Pancreas (tissue), 10 donors: ENCODE measurements at places on chromosomes 11 and 22. TPM values are rescaled to one million over a fixed set of nuclear protein-coding genes. Genes with fewer than 3 reads are reported as not detected.

The ESAM gene
- total RNA-seq = 6.2 TPM

DNA sequence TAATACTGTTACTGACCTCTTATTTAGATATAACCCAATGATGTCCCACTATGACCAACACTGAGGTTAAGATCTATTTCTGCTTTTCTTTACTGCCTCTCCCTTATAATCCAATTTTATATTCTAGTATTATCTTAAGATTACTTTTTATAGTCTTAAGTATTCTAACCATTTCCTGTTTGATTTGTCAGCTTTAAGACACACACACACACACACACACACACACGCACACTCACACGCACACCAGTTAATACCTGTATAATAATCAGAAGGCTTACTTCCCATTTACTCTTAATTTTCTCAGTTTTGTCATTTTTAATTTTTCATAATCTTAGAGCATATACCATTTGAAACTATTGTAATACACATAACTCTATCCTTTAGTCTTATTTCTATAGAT lies 226.0 kb upstream of the C11orf87 start:
- no peak for DNase-seq

The NRXN2 gene
- 0.69 TPM for total RNA-seq

GRCh38 chr11:2256951-2257700 lies 13.3 kb downstream of the ASCL2 start:
- DNase-seq = peak; percentile 57

GRCh38 chr11:45180848-45181192 lies 34.4 kb downstream of the PRDM11 start:
- peak; percentile 62 for DNase-seq

GRCh38 chr11:16933756-16934603 lies 80.2 kb downstream of the PLEKHA7 start:
- DNase-seq = no peak

The OR5P2 gene
- total RNA-seq = not detected

The NXPE4 gene
- not detected for total RNA-seq

The KIF18A gene
- total RNA-seq = 0.29 TPM

The C11orf65 gene
- 1.0 TPM for total RNA-seq

- no peak for DNase-seq
These were observed 290.6 kb downstream of the JRKL start for GRCh38 chr11:96680211-96681018.

The NUDT8 gene
- total RNA-seq = 7.3 TPM

DNA sequence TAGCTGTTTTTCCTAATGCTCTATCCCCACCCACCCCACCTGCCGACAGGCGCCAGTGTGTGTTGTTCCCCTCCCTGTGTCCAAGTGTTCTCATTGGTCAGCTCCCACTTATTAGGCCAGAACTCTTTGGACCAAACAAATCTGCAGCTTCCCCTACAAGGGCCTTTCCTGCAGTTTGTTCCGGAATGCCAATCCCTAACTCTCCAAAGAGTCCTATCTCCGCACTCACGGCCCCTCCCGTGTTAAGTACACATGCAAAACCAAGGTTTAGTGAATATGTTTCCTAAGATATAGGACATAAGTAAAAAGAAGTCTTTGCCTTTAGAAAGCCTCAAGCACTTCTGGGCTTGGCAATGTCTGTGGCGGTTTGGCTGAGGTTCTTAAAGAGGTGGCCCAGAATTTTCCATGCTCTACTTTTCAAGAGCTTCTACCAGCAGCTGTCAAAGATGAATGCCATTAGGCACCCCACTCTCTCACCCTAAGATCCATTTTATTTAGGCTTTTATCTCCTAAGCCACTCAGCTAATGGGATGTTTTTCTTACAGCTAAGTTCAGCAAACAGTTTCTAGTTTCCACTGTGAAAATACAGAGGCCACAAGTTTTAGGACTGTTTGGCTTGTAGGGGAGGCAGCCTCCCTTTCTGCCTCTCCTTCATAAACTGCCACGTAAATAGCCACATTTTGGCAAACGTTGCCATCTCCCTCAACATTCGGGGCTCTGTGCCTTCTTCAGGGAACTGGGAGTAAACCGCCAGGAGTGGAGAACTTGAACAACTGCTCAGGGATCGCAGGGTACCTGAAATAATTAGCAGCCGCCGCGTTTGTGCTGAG lies 1.6 kb downstream of the CD59 start:
- DNase-seq = no peak

- DNase-seq = no peak
These were observed 6.7 kb upstream of the CAPRIN1 start for GRCh38 chr11:34044664-34045485.

The HTR3B gene
- not detected for total RNA-seq

- DNase-seq = no peak
These were observed 257.4 kb upstream of the DDI1 start for GRCh38 chr11:103779054-103779453.

GRCh38 chr22:45442116-45442515 lies 28.6 kb downstream of the RIBC2 start:
- DNase-seq = no peak

GRCh38 chr11:61892085-61892370 lies 683 bp upstream of the FADS3 start:
- DNase-seq = no peak

The SCGB1A1 gene
- not detected for total RNA-seq

DNA sequence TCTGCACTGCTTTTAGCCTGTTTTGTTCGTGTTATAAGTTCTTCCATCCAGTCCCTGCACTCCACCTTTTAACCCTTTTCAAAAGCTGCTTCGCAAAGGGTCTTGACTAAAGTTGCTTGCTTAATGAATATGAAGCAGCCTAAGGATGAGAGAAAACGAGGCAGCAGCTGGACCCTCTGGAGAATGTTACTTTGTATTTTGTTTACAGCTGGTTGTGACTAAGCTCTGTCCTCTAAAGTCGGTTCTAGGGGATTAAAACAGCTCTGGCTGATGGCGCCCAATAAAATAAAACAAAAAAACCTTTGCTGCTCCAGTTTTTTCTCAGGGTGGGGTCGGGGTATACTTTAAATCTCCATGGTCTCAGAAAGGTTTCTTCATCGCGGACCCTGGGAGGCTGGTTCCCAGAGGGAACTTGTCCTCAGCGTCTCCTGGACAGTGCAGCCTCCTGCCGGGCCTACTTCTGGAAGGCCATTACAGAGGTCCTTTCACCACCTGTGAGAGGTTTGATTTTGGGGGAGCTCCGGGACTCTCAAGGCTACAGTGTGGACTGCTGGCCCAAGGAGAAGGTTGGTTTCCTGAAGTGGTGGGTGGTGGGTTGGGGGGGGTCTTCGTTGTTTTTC lies 836 bp upstream of the RBM4 start:
- no peak for DNase-seq

DNA sequence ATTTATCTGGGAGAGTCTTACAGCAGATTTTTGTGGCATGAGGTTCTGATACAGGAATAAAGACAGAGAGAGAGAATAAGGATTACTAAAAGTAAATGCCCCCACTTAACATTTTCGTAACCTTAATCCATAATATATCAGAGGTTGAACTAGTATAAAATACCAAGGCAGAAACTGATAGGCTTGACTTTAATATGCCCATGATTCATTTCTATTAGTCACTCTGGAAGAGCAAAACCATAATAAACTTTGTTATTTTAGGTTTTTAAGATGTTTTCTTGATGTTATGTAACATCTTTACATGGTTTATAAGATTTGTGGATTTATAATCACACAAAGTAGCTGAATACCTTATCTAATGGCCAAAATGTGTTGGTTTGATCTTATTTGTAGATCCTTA lies 19.1 kb downstream of the GUCY1A2 start:
- DNase-seq = no peak

The GRAP2 gene
- total RNA-seq = 0.75 TPM

DNA sequence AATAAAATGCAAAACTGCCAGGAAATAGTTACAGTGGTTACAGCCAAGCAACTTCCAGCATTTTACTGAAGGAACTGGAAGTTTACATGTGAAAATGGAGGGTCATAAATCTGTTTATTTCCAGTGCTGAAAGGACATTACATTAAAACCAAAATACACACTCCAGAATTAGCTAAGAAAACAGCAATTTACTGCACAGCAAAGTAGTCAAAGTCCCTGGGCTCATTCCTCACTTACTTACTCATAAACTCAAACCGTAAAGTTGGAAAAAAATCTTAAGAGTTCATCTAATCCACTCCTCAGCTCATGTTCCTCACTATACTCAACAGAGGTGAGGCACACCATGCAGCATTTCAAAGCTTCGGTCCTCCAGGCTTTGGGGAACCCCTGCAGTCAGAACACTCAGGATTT lies 17.4 kb downstream of the CTSC start:
- no peak for DNase-seq

- no peak for DNase-seq
These were observed 24.5 kb downstream of the RBFOX2 start for GRCh38 chr22:36003972-36004674.

DNA sequence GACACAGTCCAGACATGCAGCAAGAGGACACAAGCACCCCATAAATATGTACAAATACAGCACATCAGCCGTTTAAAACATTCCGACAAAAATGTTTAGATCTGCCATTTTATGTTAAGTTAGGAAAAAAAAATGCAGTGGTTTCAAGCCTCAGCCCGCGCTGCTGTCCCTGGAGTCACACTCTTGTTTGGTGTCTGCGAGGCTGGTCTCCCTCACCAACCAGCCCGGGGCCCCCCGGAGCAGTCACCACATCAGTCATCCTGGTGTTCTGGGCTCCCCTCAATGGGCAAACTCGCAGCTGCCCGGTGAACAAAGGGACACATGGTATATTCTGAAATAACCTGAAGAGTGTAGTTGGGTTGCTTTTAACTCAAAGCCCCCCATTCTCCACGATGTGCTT lies 1022.2 kb downstream of the BRD1 start:
- no peak for DNase-seq

GRCh38 chr11:78138694-78139421 lies 568 bp downstream of the ALG8 start:
- no peak for DNase-seq

DNA sequence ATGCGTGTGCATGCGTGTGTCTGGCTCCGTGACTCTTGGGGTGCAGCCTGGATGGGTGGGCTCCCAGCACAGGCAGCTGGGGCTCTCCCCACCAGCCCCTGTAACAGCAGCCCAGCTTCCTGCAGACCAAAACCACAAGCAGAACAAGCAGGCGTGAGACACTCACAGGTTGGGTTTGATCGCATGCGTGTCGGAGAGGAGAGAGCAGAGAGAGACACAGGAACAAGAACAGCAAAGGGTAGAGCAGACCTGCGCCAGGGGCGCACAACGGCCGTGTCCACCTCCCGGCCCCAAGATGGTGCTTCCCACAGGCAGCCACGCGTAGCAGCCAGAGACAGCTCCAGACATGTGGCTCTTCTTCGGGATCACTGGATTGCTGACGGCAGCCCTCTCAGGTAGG lies at the start of gene CD6:
Gene CD6, plus strand, starts transcription at position 161 of the 400 bp plus-strand sequence. Its CDS starts 186 bp downstream, at position 347.
- DNase-seq = peak; percentile 40
